NCI-H2107 (cell line): ENCODE measurements at places on chromosomes 11 and 22.
A peak's percentile ranks its signal among the peaks of the same experiment; 100 is the strongest.

GRCh38 chr22:37054056-37054395 is 2.5 kb downstream of the KCTD17 start:
- DNase-seq = no peak

DNA sequence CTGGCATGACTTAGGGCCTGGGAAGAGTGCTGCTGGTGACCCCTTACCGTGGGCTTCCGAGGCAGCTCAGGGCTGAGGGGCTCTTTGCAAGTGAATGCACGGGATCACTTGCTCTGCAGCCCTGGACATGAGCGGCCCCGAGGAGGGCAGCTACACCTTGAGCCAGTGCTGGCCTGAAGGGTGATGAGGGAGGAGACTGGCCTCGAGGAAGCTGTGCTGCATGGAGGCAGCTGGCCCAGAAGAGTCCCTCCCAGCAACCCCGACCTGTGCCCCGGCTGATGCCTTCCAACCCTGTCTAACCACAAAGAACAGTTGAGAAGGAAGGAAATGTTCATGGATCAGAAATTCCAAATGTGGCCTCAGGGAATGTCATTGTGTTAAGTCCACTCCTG is 45.2 kb downstream of the TBX1 start:
- DNase-seq = no peak

- DNase-seq = no peak
These were observed 77.8 kb upstream of the GDPD4 start for GRCh38 chr11:77379253-77379652.

DNA sequence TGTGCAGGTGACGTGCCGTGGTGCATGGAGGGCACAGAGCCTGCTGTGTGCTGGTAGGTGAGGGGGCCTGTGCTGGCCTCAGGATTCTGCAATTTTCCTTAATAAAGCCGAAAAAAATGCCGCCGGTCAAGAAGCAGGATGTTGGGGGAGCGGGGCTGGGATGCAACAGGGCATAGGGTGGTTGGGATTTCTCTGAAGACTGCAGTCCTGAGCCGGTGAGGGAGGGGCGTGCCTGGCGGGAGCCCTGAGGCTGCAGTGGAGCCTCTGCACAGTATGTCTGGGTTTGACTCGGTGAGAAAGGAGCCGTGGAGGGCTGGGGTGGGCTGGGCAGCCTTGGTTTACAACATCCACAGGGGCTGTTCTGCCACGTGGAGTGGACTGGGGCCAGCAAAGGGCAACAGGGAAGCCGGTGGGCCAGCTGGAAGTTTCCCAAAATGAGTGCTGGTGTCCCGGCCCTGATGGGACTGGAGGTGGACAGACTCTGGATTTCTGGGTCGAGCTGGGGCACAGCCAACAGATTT is 1.3 kb downstream of the CDHR5 start:
- no peak for DNase-seq

GRCh38 chr22:24521791-24522245 is 26.7 kb downstream of the UPB1 start:
- peak; percentile 29 for DNase-seq

GRCh38 chr11:93814966-93815633 is 31.0 kb downstream of the MED17 start:
- DNase-seq = no peak

GRCh38 chr11:95652002-95652472 is 137.5 kb downstream of the FAM76B start:
- no peak for DNase-seq

- no peak for DNase-seq
These were observed 154.7 kb downstream of the SHANK2 start for GRCh38 chr11:71097506-71098240.

DNA sequence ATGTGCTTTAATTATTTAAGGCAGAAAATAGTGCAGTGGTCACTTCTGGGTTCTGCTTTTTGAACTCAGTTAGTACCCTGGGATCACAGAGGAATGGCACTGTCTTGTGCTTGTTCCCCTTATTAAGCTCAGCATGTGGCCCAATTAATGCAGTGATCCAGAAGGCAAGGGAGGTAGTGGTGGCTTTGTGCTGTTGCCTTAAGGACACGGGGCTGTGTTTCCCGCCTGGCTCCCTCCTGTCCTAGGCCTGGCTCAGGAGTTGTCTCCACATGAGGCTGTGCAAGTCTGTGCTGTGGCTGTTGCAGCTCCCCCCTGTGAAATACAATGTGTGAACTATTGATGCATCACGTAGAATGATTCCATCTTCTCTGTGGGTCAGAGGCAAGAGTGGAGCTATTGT is 49.2 kb upstream of the CABP7 start:
- DNase-seq = no peak

DNA sequence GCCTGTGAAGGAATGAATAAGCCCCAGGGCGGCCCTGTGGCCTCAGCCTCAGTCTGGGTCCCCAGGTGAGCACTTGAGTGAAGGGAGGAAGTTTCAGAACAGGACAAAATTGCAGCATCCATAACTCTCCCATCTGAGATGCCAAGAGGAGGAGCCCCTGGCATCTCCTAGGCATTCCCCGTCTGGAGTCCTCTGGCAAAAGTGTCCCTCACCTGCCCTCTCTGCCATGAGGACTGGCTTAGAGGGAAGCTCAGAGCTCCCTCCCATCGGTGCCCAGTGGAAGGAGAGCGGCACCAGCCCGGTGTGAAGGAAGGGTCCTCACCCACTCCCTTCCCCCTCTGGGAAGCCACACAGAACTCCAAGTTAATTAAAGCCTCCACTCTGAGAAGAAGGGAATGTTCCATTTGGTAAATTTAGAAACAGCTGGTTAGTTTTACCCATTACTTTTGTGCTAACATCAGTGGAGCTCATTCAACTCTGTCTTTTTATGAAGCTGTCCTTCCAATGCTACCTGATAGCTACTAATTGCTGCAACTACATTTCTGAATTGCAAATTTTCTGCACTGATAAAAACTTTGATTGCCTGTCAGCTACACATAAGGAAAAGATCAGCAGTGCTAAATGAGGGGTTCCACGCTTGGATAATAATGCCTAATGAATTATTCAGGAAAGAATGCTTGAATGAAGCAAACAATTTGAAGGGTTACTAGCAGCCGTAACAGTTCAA is 123.3 kb upstream of the RCN1 start:
- DNase-seq = no peak

DNA sequence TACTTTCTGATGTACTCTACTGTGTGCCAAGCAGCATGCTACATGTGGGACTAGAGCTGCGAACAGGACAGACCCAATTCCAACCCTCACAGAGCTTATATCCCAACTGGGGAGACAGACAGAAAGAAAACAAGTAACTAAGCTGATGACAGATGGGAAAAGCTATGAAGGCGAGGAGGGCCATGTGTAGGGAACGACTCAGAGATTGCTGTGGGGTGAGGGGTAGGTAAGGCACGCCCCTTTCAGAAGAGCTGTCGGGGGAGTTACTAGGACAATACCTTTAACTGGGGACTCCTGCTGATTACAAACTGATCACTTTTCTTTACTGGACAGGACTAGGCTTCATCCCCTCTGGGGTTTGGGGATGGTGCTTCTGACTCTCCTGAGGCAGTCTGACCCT is 48.9 kb downstream of the ST3GAL4 start:
- no peak for DNase-seq

DNA sequence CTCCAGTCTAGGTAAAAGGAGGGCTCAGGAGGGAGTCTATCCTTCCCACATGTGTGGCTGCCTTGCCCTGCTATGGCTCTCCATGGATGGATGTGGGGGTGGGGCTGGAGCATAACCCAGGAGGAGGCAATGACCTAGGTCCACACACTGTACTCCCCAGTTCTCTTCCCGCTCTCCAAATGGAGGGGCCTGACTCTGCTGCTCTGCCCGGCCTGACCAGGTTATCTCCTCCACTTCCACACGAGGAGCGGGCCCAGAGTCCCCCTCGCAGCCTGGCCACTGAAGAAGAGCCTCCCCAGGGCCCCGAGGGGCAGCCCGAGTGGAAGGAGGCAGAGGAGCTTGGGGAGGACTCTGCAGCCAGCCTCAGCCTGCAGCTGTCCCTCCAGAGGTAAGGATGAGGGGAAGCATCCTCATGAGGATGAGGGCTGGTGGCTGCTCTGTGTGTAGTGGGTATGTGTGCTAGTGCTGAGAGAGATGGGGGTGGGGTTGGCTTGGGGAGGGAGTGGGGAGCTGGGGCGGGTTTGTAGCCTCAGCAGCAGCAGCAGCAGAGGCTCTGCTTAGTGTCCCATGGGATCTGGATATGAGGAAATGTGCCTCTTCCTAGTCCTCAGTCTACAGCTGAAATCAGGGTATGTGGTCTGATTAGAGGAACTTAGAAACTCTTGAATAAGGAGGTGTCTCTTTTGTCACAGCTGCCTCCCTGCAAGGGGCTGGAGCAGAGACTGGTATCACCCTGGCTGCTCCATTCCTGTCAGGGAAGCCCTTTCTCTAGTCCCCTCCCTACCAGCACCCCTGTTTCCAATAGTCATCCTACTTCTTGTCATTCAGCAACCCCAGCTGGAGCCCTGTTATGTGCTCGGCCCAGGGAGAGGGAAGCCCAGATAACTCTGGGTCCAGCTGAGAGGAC is 54.1 kb downstream of the CEP164 start:
- DNase-seq = no peak

DNA sequence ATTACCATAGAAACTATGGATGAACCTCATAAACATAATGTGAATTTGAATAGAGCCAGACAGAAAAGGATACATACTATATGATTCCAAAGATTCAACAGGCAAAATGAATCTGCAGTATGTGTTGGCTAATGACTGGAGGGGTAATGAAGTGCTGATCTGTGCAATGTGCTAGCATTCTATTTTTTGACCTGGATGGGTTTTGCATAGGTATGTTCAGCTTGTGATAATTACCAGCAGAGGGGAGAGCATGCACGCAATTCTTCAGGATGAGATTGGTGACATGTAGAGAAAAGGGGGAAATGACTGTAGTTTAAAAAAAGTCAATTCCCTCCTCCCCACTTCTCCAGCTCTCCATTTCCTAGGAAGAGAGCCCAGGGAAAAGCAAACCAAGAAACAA is 618 bp upstream of the CCDC81 start:
- no peak for DNase-seq

- no peak for DNase-seq
These were observed 13.2 kb upstream of the AMPD3 start for GRCh38 chr11:10441652-10442503.

DNA sequence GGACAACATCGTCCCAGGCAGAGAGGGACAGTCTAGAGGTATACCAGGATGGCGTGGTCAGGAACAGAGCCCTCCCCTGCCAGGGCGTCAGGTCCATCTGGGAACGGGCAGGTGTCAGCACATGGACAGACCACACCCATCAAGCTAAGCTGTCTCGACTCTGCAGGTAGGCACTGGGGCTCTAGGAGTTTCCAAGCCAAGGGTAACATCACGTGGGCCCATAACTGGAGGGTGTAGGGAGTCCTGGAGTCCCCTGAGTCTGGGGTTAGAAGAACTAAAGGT is 75.4 kb downstream of the PHF21B start:
- no peak for DNase-seq

- peak; percentile 76 for DNase-seq
These were observed at the start of gene IGSF9B for GRCh38 chr11:133956650-133957633. Gene IGSF9B (minus strand): TSS chr11:133956968. CDS start chr11:133956754, 214 bp downstream.

GRCh38 chr22:36478966-36479365 is 2.5 kb downstream of the TXN2 start:
- DNase-seq = no peak

- no peak for DNase-seq
These were observed 3.1 kb upstream of the PANX1 start for GRCh38 chr11:94125407-94126115.

DNA sequence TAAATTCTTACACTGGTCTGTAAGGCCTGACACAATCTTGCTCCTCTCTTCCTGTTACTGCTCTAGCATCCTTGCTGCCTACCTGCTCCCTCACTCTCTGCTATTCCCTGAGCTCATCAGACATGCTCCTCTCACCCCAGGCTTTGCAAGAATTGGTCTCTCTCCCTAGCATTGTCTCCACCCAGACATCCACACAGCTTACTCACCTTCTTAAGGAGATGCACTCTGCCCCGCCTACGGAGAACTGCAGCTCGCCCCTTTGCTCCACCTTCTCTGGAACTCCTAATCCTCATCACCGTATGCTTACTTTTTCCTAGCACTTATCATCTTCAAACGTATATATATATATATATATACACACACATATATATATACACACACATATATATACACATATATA is 23.3 kb upstream of the TMPRSS5 start:
- DNase-seq = no peak
